ENCODE measurements at places on chromosomes 5 and 9.

DNA sequence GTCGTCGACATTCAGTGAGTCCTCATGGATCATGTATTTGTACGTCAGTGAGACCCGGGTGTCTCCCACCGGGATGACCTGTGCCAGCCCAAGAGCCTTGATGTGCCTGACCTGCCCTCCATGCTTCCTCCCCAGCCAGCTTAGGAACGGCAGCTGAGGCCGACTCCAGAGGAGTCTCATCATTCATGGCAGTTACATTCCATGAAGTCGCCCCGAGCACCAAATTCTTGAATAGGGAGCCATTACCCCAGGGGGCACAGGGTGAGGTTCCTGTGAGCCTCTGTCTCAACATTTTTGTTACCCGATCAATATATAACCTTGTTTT, 67.8 kb downstream of the ZNF354C start:
- DNase-seq, result no peak

GRCh38 chr9:92506184-92506857, 24.0 kb upstream of the ASPN start:
- no peak for DNase-seq

DNA sequence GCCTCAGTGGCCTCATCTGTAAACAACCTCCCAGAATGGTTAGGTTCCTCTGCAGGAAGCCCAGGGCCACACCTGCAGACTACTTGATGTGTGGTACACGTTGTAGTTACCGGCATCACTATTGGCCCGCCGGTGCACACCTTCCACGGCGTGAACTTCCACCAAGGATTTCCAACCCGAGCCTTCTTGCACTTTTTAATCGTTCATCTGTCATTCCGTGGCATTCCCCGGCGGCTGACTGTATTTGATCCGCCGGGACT, 5.3 kb upstream of the TRIM41 start:
- DNase-seq, result no peak

GRCh38 chr5:158611581-158611980, 488.1 kb downstream of the EBF1 start:
- DNase-seq, result no peak

- DNase-seq, result no peak
Measured at GRCh38 chr5:94746731-94747124, 128.3 kb downstream of the SLF1 start.

DNA sequence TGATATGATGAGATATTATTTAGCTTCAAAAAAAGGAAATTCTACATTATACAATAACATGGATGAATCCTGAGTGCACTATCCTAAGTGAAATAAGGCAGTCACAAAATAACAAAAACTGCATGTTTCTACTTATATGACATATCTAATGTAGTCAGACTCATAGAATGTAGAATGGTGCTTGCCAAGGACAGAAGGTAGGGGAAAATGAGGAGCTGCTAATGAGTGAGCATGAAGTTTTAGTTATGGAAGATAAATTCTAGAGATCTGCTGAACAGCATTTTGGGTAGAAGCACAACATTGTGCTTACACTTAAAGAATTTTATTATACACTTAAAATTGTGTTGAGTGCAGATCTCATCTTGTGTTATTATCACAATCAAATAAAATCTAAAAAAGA, 812.4 kb downstream of the KCTD16 start:
- DNase-seq, result no peak

DNA sequence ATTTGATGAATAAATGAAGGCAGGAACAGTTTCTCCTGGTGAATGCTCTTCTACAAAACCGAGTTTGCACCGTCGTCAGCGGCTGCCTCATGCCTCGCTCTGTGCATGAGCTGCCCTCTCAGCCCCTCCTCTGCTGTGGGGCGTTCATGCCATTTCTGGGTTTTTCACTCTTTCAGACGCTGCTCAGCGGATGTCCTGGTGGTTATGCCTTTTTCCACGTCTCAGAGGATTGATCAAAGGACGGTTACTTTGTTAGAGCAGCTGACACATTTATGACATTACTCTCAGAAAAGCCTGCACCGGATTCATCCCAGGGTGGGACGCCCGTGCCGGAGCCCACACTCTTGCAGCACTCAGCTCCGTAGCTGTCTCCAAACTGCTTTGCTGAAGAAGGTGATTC, 195.9 kb upstream of the PPP1R26 start:
- no peak for DNase-seq

DNA sequence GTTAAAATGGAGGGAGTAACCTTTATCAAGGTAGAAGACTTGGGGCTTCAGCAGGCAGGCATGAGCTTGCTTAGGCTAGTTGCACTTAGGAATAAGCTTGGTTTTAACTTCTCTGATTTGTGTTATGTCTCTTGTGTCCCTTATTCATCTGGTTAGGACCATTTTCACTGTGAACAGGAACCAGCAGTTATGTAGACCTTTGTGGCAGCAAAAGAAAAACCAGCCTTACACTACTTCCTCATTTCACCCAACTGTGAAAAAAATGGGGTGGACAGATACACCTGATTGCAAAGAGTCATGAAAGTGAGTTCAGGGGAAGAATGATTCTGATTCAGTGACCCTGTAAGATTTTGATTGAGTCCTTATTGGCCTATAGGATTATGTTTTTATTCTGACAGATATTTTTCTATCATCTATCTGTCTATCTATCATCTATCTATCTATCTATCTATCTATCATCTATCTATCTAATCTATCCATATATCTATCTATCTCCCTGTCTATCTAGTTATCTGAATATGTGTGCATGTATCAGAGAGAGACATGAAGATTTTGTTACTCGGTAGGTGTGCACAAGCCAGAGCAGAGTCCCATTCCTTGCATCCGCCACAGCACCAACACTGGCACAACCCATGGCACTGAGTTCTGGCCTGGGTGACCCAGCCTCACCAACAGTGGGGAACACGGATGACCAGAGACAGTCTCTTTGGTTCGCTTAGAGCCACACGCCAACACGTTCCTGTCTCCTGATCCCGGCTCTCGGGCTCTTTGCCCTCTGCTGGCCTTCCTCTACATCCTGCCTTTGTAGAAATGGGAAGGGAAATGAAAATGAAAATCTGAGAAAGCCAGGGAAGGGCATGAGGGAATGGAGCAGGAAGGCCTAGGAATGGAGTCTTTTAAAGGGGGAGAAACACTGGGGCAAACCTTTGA, 1.3 kb upstream of the ZNF366 start:
- DNase-seq, result no peak

DNA sequence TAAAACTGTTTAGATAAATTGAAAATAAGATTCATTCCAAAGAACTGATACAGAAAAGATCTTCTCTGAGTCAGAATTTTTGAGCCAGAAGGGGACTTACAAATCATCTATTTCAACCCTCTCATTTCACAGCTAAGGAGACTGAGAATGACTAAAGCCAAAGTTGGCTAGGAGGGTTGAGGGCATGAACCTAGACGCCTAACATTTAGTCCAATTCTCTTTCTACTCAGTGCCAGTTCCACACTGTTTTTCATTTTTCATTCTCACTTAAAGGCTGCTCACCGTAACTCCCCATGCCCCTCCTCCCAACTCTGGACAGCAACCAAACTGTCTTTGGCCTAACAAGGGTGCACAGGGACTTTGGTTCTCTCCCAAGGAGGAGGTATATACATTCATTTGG, 364.0 kb downstream of the NDUFS4 start:
- no peak for DNase-seq

GRCh38 chr5:151139015-151139414, 18.6 kb downstream of the ANXA6 start:
- DNase-seq, result no peak

- peak; percentile 99 for DNase-seq
Measured at GRCh38 chr9:35603986-35604577, 980 bp upstream of the TESK1 start.

DNA sequence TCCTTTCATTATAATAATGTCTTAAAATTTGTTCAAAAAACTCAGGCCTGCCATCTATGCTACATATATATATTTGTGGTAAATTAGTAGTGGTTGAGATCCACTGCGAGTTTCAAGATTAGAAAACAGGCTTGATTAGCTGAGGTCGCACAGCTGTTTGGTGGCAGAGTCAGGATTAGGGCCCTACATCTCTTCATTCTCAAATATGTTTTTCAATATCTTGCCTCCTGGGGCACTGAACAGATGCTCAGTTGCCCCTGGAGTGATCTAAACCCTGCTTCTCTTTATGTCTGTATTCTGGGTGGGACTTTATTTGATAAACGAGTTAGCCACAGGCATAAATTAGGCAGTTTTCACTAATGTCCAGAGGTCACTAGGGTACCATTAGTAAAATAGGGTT, 27.8 kb upstream of the CEP120 start:
- no peak for DNase-seq

- no peak for DNase-seq
Measured at GRCh38 chr5:11596185-11596584, 308.1 kb downstream of the CTNND2 start.

DNA sequence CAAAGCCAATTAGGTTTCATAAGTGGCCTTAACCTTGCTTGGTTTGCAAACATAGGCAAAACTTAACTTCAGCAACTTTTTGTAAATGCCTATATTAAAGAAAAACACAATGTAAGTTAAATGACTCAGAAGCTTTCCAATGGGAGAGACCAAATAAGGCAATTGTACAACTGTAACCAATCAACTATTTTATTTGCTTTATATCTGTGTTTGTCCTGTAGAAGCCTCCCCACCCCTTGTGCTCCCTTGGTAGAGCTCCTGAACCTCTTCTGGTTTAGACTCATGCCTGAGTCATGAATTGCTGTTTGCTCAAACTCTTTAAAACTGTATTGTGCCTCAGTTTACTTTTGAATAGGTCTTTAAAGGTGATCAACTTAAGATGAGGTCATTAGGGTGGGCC, 3.0 kb upstream of the C1QTNF3 start:
- no peak for DNase-seq

- no peak for DNase-seq
Measured at GRCh38 chr5:54993318-54993717, 7.9 kb upstream of the ESM1 start.

GRCh38 chr9:69066955-69067354, 31.4 kb downstream of the FXN start:
- no peak for DNase-seq

GRCh38 chr9:78620764-78621163, 323.8 kb downstream of the PSAT1 start:
- no peak for DNase-seq

DNA sequence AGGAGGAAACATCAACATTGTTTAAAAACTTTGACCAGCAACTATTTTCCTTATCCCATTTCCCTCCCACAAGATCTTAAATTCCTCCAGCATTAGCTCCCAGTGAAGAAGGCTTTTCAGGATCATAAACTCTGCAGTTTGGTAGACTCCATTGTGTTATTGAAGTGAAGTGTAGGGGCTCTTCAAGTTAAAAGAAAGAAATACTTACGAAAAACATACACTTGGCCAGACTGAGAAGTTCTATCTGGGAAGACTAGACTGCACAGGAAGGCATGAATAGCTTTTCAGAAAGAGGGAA, 22.3 kb downstream of the LIFR start:
- no peak for DNase-seq

DNA sequence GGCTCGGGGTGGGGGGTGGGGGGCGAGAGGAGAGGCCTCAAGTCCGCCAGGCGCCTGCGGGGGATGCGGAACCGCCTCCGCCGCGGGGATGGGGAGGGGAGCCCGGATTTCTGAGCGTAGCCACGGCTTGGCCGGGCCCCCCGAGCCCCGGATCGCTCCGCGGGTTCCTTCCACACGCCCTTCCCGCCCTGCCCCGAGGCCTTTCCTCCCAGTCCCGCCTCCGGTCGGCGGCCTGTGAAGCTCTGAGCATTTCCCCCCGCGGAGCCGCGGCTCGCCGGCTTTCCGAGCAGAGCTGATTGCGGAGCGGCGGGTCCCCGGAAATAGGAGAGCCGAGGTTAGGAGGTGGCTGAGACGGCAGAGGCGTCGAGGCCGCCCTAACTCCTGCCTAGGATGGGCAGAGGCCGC, 6.1 kb downstream of the IRX4 start:
- DNase-seq, result no peak

DNA sequence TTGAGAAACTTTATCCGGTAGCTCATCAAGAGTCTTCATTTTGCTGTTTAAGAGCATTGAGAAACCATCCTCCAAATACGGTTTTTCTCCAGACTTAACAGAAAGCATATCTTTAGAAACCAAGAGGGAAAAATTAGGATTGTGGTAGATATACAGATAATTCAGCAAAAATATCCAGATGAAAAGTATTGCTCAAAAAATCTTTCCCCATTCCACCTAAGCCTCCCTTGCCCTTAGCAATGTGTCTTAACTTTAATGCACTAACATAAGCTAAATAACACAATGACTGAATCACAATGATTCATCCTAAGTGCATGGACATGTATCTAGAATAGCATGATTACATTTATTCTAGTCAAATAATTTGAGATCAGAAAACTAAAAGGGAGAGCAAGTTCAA, 130.3 kb upstream of the TARS1 start:
- DNase-seq, result no peak

Data from activated T-helper 1 cell treated with anti-CD3 and anti-CD28 coated beads, Interleukin-2, amount 50 U/mL, for 16 hours (primary cell).